Fibroblast of skin of left biceps (primary cell): ENCODE measurements at places on chromosomes 7 and 10.
A peak's percentile ranks its signal among the peaks of the same experiment; 100 is the strongest.

GRCh38 chr10:58943960-58944359, 232.5 kb upstream of the PHYHIPL start:
- no peak for DNase-seq

- no peak for DNase-seq
These were observed 814.6 kb downstream of the LRMDA start for GRCh38 chr10:76245951-76246495.

GRCh38 chr10:14423111-14423744, 92.5 kb upstream of the FRMD4A start:
- no peak for DNase-seq

DNA sequence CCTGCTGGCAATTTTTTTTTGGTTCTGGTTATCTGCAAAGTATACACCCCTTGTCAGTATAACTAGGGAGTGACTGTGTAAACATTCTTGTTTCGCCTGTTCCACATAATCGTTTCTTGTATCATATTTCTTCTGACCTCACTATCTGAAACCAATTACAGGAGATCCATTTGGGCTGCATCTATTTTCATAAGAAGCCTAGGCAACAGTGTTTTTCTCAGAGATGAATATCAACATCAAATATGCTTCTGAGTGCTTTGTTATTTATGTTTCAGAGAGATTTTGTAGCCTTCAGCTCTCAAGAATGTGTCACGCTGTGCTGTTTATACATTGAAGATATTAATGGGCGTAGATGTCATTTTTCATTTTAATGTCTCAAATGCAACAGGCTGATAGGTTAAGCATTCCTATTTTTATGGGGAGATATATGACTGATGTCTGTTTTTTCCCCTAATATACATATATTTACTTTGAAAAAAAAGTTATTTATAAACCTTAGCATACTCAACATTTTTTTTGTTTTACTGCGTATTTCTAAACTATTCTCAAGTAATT, 115.5 kb downstream of the FOXP2 start:
- DNase-seq: peak; percentile 52

- peak; percentile 52 for DNase-seq
These were observed 108.9 kb upstream of the FAM3C start for GRCh38 chr7:121505021-121505420.

- no peak for DNase-seq
These were observed 36.7 kb downstream of the TEX36 start for GRCh38 chr10:125646311-125646710.
